ENCODE measurements at places on chromosomes 2 and 18.

- DNase-seq, result no peak
Observed at GRCh38 chr18:32441533-32441932, 29.1 kb downstream of the GAREM1 start.

DNA sequence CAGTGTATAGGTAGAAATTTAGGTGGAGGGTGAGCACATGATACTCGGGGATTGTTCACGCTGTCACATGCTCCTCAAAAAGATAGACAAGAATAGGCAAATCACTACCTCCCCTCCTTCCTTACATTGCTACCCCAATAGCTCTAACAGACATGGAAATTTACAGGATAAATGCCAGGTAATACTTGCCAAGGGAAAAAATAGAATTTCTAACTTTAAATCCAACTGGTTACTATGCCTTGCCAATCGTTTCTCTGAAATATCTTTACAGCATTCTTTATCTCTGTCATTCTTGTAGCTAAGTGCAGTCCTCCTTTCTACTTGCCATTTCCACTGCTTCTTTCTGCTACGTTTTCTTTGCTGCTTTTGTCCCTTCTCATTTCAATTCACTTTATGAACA lies 339.8 kb upstream of the ZEB2 start:
- DNase-seq, result no peak

GRCh38 chr2:207408086-207408794 lies 121.5 kb upstream of the CREB1 start:
- DNase-seq, result no peak

DNA sequence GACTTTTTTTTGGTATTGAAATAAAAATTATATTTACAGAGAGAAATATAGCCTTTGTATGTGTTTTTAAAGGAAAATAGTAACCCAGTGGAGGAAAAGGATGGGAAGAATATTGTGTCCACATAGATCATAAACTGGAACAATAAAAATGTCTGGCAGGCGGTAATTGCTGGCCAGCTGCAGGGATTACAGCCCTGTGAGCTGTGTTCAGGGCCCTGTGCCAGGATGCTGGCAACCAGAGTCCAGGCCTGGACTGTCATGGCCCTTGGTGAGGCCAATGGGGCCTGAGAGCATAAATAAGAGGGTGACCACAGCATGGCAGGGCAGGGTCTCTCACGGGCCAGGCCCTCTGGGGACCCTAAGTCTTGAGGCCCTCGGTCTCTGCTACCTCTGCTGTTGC lies 171.2 kb downstream of the ACOXL start:
- no peak for DNase-seq

DNA sequence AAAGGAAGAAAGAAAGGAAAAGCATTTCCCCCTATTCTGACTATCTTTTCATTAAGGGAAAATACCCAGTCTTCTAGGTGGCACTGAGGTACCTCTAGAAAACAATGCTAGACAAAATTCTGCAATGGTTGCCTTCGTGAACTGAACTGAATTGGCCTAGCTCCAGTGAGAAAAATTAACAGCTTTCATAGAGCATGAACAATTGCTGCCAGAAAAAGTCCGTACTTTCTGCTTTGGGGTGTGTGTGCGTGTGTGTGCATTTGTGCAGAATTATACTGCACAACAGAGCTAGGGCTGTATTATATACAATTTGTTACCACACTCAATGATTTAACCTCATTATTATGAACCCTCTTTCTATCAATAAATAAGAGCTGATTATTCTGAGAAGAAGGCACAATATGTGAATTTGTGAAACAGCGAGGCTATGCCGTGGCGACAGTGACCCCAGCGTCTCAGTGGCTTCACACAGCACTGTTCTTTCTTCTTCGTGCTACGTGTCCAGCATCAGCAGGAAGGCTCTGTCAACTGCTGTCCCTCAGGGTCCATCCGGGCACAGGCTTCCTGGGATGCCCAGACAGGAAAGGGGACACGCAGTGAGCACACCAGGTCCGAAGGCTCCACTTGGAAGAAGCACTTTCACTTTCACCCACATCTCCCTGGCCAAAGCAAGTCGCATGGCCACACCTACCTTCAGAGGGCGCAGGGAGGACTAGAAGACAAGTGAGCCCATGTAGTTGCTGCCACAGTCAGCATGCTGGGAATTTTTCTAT lies 47.5 kb downstream of the PTGR3 start:
- no peak for DNase-seq

DNA sequence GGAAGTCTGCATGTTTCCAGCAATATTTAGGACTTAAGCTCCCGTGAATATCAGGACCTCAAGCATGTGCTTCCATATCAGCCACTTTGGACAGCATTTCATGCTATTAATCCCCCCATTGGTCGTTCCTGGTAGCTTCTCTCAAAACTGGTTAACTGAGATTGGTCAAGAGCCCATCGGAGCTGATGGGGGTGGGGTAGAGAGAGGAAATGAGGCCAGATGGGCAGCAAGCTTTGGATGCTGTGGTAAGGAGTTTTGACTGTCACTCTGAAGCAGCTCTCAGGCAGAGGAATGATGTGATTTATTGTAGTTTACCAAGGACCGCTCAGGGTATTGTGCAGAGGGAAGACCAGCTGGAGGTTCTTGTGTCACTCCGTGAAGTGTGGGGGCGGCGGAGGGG lies 81.8 kb downstream of the FAM168B start:
- no peak for DNase-seq

- DNase-seq, result no peak
Observed at GRCh38 chr18:34320267-34320666, 95.6 kb upstream of the NOL4 start.

GRCh38 chr2:55628931-55629330 lies 11.5 kb upstream of the PPP4R3B start:
- DNase-seq, result no peak

- no peak for DNase-seq
Observed at GRCh38 chr2:133518700-133519344, 49.4 kb downstream of the NCKAP5 start.

- DNase-seq, result no peak
Observed at GRCh38 chr2:143451642-143452281, 322.5 kb downstream of the ARHGAP15 start.

DNA sequence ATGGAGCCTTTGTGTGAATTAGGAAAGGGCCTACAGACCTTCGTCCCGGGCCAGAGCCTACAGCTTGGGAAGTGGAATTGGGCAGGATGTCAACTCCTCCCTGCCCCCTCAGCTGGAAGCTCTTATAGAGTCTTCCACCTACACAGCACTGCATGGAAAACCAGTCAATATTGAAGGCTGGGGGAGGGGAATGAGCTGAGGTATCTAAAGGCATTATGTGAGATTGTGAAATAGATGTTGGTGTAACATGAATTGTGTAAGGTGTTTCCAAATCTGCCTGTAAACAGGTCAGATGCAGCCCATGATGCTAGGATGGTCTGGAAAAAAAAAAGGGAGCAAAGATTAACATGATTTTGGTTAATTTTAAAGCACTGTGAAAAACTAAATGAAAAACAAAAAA lies 433.5 kb upstream of the POU3F3 start:
- DNase-seq, result no peak

GRCh38 chr2:144505245-144505831 lies 14.6 kb downstream of the ZEB2 start:
- no peak for DNase-seq

GRCh38 chr2:85476624-85477023 lies 58.1 kb downstream of the SH2D6 start:
- no peak for DNase-seq

- no peak for DNase-seq
Observed at GRCh38 chr18:71116535-71116934, 827.7 kb downstream of the SOCS6 start.
